ENCODE measurements at places on chromosomes 7 and 10.
A peak's percentile ranks its signal among the peaks of the same experiment; 100 is the strongest.

DNA sequence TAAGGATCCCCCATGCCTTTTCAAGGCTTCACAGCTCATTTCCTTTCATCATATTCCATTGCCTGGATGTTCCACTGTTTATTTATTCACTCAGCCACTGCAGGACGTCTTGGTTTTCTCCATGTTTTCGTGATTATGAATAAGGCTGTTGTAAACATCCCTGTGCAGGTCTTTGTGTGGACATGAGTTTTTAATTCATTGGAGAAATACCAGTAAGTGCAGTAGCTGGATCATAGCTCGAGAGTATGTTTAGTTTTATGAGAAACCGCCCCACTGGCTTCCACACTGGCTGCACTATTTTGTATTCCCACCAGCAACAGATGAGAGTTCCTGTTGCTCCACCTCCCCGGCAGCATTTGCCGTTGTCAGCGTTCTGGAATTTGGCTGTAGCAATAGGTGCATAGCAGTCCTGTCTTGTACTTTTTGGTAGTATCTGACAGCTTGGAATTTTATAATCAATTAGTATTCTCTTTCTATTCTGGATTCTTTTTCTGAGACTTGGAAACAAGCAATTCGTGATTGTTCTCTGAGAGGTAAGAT is 269.9 kb upstream of the PITRM1 start:
- H3K4me1 ChIP-seq: no peaks in the 10 kb centered on the region
- DNase-seq: no peak
- H3K4me3 ChIP-seq: no peak overlapping the region
- no peaks in the 10 kb centered on the region for H3K36me3 ChIP-seq
- no peaks in the 10 kb centered on the region for H3K27me3 ChIP-seq

DNA sequence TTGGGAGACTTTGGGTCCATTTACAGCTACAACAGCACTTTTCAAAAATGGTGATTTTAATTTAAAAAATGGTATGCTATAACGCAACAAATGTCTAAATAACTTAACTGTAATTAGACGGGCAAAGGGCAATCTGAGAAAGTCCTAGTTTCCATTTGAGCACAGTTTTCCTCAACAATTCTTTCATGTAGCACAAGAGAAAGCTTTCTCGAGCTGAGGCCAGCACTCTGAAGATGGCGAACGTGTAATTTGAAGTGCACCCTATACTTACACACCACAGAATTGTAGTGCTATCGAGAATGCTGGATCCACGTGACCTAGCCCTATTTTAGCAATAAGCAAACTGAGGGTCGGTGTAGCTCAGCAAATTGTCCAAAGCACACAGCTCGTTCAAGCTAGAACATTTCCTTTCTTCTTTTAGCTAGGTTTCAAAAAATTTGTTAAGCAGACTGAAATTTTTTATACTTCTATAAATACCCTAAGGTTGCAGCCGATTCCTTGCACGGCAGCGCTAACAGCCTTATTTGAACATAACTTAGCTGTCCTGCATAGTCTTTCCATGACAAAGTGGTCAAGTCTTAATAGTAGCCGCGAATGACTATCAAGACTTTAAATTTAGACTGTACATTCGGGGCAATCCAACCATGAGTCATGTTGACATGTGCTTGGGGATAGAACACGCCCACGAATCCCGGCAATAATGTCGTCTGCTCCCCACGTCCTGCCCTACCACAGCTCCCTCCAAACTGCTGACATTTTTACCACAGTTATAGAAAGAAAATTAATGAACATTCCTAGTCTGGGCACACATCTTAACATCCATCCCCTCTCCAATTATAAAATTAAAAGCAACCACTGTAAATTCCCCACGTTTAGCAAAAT is 10.0 kb downstream of the KLF6 start:
- 0 out of 2 replicates have a peak overlapping the region, but pooled peaks have one; percentile 7 for H3K27ac ChIP-seq
- H3K4me3 ChIP-seq: no peak overlapping the region
- peak; percentile 27 for DNase-seq
- peaks cover 23% of the 10 kb centered on the region for H3K4me1 ChIP-seq

DNA sequence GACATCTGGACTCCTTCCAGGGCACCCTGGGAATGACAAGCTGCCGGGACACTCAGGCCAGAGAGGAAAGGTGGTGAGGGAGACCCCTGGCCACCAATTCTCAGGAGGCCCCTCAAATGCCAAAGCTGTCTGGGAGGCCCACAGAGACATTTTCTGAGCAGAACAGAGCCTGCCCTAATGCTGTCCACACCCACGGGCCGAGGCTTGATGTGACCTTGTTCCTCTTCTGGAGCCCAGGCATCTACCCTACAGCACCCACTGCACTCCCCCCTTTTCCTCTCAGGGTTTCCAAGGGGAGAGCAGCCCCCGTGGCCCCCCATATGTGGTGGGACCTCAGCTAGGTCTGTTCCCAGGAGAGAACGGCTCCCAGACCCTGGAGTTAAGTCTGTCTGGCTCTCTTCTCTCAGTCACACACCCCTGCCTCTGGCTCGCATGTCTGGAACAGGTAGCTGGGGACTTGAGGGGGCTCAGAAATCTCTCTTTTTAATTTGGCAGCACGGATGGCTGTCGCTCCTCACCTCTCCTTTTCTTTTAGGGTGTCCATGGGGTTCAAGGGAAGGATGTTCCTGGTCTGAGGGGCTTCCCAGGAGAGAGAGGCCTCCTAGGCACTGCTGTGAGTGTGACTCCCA is 16.8 kb upstream of the VOPP1 start:
- no peak overlapping the region for H3K27ac ChIP-seq
- H3K4me3 ChIP-seq: no peak overlapping the region
- no peaks in the 10 kb centered on the region for H3K27me3 ChIP-seq
- no peaks in the 10 kb centered on the region for H3K36me3 ChIP-seq
- no peak for DNase-seq

- H3K4me3 ChIP-seq: no peak overlapping the region
- H3K36me3 ChIP-seq: peaks cover 98% of the 10 kb centered on the region
- H3K4me1 ChIP-seq: peaks cover 9% of the 10 kb centered on the region
- peak overlapping the region; percentile 40 for H3K27ac ChIP-seq
- no peak for DNase-seq
Measured at GRCh38 chr10:124669824-124670654, 74.1 kb downstream of the FAM53B start.

DNA sequence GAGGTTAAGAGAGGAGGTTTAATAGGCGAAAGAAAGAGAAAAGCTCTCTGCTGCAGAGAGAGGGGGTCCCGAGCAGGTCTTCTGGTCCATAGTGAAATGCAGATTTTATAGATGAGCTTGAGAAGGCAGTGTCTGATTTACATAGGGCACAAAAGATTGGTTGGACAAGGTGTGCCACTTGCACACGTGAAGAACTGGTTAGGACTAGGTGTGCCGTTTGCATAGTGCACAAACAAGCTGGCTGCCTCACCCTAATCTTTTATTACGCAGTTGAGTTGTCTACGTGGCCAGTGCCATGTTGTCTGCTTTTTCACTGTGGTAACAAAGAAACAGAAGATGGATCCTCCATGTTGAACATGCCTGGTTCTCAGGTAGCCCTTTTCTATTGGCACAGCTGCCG is 82.6 kb downstream of the AMPH start:
- H3K27ac ChIP-seq: no peak overlapping the region
- no peaks in the 10 kb centered on the region for H3K4me1 ChIP-seq
- no peaks in the 10 kb centered on the region for H3K36me3 ChIP-seq
- H3K27me3 ChIP-seq: no peaks in the 10 kb centered on the region

GRCh38 chr7:40490603-40490924 is 355.8 kb downstream of the SUGCT start:
- no peaks in the 10 kb centered on the region for H3K27me3 ChIP-seq
- H3K36me3 ChIP-seq: no peaks in the 10 kb centered on the region
- DNase-seq: no peak

GRCh38 chr7:23347682-23348180 is 48.6 kb downstream of the MALSU1 start:
- no peak overlapping the region for H3K27ac ChIP-seq
- no peaks in the 10 kb centered on the region for H3K27me3 ChIP-seq
- peaks cover 18% of the 10 kb centered on the region for H3K4me1 ChIP-seq
- no peaks in the 10 kb centered on the region for H3K36me3 ChIP-seq
- no peak overlapping the region for H3K4me3 ChIP-seq
- no peak for DNase-seq

GRCh38 chr7:21762469-21762868 is 183.2 kb downstream of the CDCA7L start:
- no peaks in the 10 kb centered on the region for H3K4me1 ChIP-seq
- peaks cover 10% of the 10 kb centered on the region for H3K27me3 ChIP-seq
- no peak for DNase-seq
- no peaks in the 10 kb centered on the region for H3K36me3 ChIP-seq

DNA sequence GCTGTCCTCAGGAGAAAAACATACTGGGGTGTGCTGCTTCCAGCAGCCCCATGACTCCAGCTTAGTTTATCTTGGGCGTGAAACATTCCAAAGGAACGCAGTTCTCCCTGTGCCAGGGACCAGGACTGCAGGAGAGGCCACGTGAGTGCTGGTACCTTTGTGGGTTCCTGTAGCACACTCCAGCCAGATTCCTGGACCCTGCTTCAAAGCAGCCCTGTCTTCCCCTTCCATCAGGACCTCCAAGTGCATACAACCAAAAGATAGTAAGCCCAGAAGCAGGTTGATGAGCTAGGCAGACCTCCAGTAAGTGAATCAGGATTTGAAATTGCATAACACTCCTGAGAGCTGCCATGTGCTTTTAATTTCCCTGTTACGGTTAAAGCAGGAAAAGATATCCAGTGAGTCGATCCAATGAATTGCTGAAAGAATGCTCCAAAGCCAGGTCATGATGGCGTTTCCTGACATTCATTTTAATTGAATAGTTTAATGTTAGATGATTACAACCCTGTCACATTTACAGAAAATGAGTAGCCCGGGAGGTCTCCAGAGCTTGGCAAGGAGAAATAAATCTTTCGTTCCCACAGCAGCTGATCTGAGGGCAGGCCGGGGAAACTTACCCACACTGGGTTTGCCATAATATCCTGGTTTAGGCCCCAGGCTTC is 38.9 kb upstream of the CPXM2 start:
- no peak for DNase-seq
- H3K27me3 ChIP-seq: no peaks in the 10 kb centered on the region
- H3K4me1 ChIP-seq: peaks cover 10% of the 10 kb centered on the region
- no peak overlapping the region for H3K4me3 ChIP-seq
- H3K27ac ChIP-seq: no peak overlapping the region

DNA sequence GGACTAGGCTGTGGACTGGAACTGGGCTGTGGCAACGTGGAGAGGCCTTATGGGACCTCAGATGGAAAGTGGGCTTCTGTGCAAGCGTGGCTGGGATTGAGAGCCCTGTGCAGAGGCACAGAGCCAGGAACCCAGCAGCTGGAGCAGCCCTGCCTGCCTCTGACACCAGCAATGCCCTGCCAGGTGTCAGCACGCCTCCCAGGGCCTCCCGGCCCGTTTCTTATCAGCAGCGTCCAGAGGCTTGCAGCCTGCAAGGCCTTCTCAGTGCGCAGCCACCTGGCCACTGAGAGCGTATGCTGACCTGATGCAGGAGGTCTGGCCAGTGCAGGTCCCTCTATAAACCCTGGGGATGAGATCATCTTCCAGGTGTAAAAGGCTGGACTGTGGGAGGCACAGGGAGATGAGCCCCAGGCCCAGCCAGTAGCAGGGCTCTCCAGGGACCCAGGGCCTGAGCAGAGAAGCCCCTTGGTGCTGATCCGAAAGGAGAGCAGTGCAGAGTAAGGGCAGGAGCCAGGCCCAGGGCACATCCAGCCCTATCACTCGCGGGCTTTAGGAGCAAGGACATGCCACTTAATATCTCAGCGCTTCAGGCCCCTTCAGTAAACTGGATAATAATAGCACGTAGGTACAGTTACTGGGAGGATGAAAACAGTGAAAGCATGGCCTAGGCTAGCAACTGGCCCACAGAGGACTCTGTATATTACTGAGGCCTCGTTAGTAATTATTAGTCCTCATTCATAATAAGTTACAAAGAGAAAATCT is 38.8 kb upstream of the ANTXRL start:
- no peaks in the 10 kb centered on the region for H3K27me3 ChIP-seq
- peaks cover 51% of the 10 kb centered on the region for H3K36me3 ChIP-seq
- DNase-seq: no peak
- H3K27ac ChIP-seq: no peak overlapping the region

DNA sequence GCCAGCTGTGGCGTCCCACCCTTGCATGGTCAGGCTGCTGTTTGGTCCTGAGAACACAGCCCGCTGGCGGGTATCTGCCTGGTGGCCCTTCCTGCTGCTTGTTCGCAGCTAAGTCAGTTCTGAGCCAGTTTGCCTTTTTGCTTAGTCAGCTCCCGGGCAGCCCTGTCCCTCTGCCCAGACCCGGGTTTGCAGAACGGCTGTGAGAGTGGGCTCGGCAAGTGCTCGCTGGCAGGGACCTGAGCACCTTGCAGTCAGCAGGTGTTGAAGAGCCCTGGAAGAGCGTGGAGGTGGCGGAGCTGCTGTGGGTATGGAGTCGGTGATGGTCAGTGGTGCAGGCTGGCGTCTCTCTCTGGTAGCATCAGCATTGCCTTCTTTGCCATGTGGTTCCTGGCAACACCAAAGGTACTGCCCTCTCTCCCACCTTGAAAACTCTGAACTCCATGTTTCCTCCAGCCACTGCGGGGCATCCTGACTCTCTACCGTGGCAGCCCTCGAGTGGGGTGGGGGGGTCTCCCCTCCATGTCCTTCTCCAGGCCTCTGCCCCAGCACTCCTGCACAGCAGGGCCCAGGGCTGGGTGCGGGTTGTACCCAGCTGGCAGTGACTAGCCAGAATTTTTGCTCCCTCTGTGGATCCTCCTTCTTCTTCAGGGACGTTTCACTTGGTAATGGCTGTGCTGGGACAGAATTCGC is 4.6 kb downstream of the INPP5A start:
- H3K27me3 ChIP-seq: no peaks in the 10 kb centered on the region
- peaks cover 28% of the 10 kb centered on the region for H3K36me3 ChIP-seq
- peak overlapping the region; percentile 63 for H3K27ac ChIP-seq
- no peak overlapping the region for H3K4me3 ChIP-seq
- H3K4me1 ChIP-seq: peaks cover 82% of the 10 kb centered on the region
- DNase-seq: no peak

GRCh38 chr7:112193915-112194502 is 12.2 kb downstream of the DOCK4 start:
- no peak overlapping the region for H3K4me3 ChIP-seq
- H3K27ac ChIP-seq: no peak overlapping the region
- no peaks in the 10 kb centered on the region for H3K36me3 ChIP-seq
- no peak for DNase-seq
- H3K4me1 ChIP-seq: no peaks in the 10 kb centered on the region

DNA sequence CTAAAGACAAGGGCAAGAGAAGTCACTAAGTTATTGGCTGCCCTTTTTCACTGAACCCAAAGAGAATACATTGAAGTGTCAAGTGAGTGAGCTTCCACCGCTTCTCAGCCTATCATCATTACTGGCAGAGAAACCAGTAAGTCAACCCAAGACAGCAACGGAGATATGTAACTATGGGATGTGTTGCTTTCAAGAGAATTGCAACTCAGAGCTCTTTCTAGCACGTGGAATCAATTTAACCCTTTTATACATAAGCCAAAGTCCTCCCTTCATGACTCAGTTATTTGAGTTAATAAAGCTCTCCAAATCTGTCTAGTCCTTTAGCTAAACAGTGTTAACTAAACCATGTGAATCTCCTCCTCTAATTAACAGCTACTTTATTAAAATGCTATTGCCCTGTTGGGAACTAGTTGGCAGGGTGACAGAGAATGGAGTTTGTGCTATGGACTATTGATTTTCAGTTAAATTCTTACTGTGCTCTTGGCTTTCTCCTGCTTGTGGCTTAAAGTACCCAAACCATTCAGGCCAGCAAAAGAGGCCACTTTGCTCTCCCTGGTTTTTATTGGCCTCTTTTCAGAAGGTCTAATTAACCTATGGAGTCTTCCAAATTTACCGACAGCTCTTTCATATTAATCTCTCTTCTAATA is 287.7 kb downstream of the NRG3 start:
- H3K4me1 ChIP-seq: no peaks in the 10 kb centered on the region
- no peak overlapping the region for H3K4me3 ChIP-seq
- no peaks in the 10 kb centered on the region for H3K27me3 ChIP-seq
- H3K27ac ChIP-seq: no peak overlapping the region
- no peak for DNase-seq
- H3K36me3 ChIP-seq: no peaks in the 10 kb centered on the region

GRCh38 chr7:193481-194251 is 1.3 kb downstream of the FAM20C start:
- H3K4me1 ChIP-seq: no peaks in the 10 kb centered on the region
- DNase-seq: no peak
- H3K4me3 ChIP-seq: no peak overlapping the region
